ENCODE measurements at places on chromosomes 7 and 10. TPM values are rescaled to one million over a fixed set of nuclear protein-coding genes. Genes with fewer than 3 reads are reported as not detected.

The GBX1 gene
- total RNA-seq = not detected

The NPSR1 gene
- not detected for total RNA-seq

The AKR1D1 gene
- 0.07 TPM for total RNA-seq

The C1QL3 gene
- not detected for total RNA-seq

The TRIL gene
- total RNA-seq = 1.8 TPM

The ST8SIA6 gene
- total RNA-seq = not detected

The HOXA6 gene
- total RNA-seq = 1.4 TPM

The PCLO gene
- 0.03 TPM for total RNA-seq

The HMX2 gene
- total RNA-seq = not detected

The OR2A1 gene
- 0.07 TPM for total RNA-seq

The CYP17A1 gene
- total RNA-seq = not detected

The CACNB2 gene
- 0.20 TPM for total RNA-seq

The UTF1 gene
- not detected for total RNA-seq

The CNNM1 gene
- 0.17 TPM for total RNA-seq

The MYPN gene
- 2.3 TPM for total RNA-seq

The LEP gene
- 0.17 TPM for total RNA-seq

The CFAP70 gene
- total RNA-seq = 1.2 TPM

The GPRIN2 gene
- total RNA-seq = not detected

The SUN3 gene
- not detected for total RNA-seq

The CNOT4 gene
- 17.5 TPM for total RNA-seq

The DGKI gene
- total RNA-seq = 12.7 TPM

The TUBB8 gene
- not detected for total RNA-seq

The CLRN3 gene
- total RNA-seq = not detected

The UCN3 gene
- total RNA-seq = not detected

The RBM20 gene
- 2.4 TPM for total RNA-seq

The MYH16 gene
- not detected for total RNA-seq

The ADCK2 gene
- total RNA-seq = 25.5 TPM

The GPR146 gene
- 16.4 TPM for total RNA-seq

The ACSM6 gene
- total RNA-seq = not detected

The RFC2 gene
- 8.9 TPM for total RNA-seq

The INHBA gene
- total RNA-seq = 67.4 TPM

The PTPRE gene
- 4.8 TPM for total RNA-seq

The TRIM56 gene
- total RNA-seq = 43.8 TPM

The MINPP1 gene
- total RNA-seq = 50.2 TPM

The TYSND1 gene
- 14.0 TPM for total RNA-seq
